ENCODE measurements at places on chromosomes 3 and 15.

DNA sequence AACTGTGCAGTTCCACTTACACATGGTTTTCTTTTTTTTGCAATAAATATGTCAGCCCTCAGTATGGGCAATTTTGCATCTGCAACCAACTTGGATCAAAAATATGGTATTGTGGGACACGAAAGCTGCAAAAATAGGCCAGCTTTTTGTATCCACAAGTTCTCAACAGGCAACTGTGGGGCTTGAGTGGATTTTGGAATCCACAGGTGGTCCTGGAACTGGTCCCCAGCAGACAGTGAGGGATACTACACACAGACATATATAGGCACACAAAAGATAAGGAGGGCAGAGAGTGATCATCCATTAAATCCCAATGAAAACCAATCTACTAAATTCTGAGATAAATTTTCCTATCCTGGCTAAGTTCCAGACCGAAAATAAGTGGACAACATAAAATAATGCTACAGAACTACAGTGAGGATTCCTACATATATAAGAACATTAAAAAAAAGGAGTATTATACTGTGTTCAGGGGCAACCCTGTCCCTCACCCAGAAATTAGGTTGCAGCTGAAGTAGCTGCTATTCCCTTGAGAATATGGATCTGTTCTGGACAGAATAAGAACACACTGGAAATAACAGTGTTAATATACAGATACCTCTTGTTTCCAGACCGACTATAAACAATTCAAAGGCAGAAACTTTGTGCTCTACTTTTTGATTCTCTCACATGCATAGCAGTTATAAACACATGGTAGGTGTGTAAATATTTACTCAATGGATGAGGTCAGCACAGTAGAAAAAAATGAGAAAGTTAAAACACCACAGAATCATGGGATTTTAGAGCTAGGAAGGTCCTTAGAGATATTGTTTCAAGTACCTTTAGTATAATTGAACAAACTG, 25.4 kb downstream of the DENND4A start:
- no peak for DNase-seq

- no peak for DNase-seq
These were observed 50.7 kb downstream of the CA12 start for GRCh38 chr15:63330926-63331325.

DNA sequence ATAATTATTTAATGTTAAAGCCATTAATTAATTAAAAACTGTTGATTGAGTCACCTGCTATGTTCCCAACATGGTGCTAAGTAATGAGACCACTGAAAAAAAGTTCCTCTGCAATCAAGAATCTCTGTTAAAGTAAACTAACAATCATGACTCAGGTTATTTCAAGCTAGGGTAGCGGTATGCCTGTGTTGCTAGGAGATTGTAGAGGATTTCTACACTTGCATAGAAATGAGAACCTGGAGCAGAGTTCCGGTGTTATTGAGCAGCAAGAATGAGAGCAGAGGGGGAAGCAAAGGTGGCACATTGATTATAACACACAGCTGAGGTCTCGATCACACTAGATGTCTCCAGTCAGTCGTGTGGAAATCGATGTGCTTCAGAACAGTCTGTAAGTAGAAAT, 41.4 kb downstream of the C3orf85 start:
- DNase-seq = no peak

DNA sequence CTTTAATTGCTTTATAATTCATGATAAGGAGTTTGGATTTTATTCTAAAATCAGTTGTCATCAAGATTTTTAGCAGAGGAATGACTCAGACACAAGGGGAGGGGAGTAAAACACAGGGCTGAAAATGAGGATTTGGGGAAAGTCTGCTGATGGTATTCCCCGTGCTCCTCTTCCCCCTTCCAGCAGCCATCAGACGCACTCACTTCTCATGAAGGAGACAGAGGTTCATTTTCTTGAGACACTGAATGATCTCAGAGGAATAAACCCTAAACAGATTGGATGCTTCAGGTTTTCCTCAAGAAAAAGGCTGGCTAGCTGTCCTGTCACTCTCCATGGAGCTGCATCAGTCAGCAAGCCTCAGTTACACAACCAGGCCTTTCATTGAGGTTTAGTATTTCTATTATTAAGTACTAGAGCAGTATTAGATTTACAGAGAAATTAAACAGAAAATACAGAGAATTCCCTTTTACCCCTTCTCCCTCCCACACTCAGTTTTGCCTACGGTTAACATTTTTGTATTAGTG, 166.4 kb downstream of the C3orf70 start:
- no peak for DNase-seq

- no peak for DNase-seq
These were observed 245.1 kb upstream of the LMCD1 start for GRCh38 chr3:8256441-8257071.
